Activated naive CD4-positive, alpha-beta T cell (primary cell): ENCODE measurements at places on chromosomes 2 and 18.
A peak's percentile ranks its signal among the peaks of the same experiment; 100 is the strongest.

DNA sequence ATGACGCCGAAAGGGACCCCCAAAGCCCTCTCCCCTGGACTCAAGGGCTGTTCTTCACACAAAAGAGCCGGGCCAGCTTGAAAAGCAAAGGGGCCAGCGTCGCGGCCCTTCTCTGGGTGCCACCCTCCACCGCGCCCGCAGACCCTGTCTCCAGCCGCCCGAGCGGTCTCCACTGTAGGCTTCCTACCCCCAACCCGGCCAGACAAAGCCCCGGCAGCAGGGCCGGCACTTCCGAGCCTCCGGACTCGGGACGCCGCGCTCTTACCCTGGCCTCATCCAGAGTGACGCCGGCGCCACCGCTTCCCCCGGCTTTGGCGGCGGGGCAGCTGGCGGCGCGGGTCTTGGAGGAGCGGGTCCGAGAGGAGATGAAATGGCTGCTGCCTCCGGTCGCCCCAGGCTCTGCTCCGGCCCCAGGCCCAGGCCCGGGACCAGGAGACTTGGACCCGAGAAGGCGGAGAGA lies 603 bp downstream of the ATAD2B start:
- DNase-seq = peak; percentile 43

DNA sequence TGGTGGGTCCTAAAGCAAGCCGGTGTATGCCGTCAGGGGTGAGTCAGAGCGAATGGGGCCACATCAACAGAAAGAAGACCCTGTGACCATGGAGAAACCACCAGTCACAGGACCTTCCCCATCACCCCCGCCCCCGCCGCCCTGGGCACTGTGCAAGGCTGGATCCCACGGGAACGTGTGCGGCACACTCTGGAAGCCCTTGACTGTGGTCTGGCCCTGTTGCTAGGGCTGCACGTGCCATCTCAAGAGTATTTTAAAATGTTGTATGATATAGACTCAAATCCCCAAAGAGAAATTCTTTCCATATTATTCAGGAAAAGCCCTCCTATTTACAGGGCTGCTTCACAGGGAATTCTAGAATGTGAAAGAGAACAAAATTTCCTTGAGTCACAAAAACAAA lies 174.8 kb downstream of the BCL2 start:
- no peak for DNase-seq

GRCh38 chr2:17643031-17643615 lies 102.6 kb downstream of the VSNL1 start:
- DNase-seq = no peak

DNA sequence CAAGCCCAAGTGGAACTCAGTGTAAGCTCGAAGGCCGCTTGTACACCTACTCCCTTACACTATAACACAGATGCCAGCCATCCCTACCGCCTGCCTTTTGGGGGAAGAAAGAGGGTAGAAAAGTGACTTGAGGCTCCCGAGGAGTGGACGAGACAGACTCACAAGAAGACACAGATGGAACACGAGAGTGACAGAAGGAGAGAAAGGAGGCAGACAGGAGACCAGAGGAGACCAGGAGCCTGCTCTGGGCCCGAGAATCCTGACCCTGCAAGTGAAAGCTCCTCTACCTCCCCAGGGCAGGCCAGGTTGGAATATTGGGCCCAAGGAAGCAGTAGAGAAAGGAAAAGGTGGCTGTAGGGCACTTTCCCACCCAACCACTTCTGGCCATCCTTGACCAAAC lies 23.4 kb upstream of the TNS1 start:
- no peak for DNase-seq

DNA sequence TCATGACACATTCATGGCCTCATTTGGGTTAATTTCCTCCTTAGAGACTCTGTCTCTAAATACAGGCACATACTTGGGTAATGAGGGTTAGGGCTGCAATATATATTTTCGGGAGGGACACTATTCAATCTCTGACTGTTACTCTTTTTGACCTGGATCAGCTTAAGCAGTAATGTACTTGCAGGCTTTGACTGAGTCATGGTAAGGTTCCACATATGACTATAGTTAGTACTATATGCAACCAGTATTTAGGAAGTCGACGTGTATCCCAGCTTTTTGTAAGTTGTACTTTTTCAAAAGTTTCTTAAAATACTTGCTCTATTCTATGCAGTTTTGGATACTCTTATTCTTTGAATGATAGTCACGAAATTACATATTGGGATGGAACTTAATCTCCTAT lies 37.2 kb upstream of the CDH19 start:
- DNase-seq = no peak

GRCh38 chr18:1825296-1825695 lies 746.0 kb downstream of the METTL4 start:
- no peak for DNase-seq

DNA sequence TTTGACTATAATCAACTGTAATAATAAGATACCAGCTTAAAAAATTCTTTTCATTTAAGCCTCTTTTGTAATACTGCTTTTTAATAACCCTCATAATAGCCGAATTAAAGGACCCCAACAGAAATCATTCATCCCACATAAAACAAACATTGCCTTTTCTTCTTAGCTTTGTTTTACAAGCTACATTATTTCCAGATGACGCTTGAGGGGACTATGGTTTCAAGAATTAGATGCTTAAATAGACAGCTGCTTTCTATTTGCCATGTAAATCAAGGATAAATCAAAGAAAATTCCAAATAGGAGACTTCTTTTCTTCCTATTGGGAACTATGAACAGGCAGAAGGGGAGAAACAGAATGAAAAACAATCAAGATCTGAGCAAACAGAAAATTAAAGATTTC lies 200.7 kb upstream of the SMAD7 start:
- no peak for DNase-seq

- DNase-seq = no peak
Measured at GRCh38 chr2:116411211-116411610, 1403.3 kb upstream of the DDX18 start.

- DNase-seq = no peak
Measured at GRCh38 chr18:46484971-46485370, 172.0 kb downstream of the LOXHD1 start.

GRCh38 chr2:35741556-35741955 lies 614.0 kb upstream of the CRIM1 start:
- DNase-seq = no peak

GRCh38 chr18:70219688-70220087 lies 14.2 kb upstream of the RTTN start:
- DNase-seq = no peak

DNA sequence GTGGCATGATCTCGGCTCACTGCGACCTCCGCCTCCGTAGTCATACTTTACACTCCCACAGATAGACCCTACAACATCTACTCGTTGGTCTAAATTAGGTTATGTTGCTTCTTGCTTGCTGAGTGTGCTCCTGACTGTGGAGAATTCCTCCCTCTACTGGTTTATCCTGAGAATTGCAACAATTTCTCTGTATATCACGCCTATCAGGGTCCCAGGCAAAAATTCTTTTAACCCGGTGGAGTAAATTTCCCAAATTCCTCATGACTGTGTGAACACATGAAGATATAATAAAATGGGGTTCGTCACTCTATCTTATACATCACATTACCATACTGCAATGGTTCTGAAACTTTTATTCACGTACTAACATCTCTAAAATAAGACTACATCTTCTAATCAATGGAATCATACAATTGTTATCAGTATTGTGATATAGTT lies 156.7 kb downstream of the EVA1A start:
- DNase-seq = no peak

GRCh38 chr2:37589298-37589697 lies 82.1 kb downstream of the CDC42EP3 start:
- DNase-seq = no peak

GRCh38 chr18:27719680-27720079 lies 457.2 kb downstream of the CDH2 start:
- DNase-seq = no peak

- no peak for DNase-seq
Measured at GRCh38 chr18:23718243-23718720, 29.0 kb downstream of the LAMA3 start.

GRCh38 chr2:171436307-171436706 lies 2.3 kb downstream of the DCAF17 start:
- no peak for DNase-seq

DNA sequence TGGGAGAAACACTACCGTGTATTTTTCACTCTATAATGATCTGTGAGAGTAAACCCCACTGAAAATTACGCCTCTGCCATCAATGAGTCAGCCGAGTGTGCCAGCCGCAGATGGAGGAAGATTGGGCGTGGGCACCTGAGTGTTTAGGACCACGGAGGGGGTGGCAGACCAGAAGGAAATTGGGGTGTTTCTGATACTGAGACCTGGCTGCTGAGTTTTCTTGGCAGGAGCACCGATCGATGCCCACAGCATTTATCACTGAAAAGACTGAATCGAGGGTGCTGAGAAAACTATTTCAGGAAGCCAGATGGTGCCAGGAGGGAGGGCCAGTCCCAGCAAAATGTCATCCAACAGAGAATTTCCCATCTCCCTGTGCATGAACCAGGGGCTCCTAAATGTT lies 91.9 kb upstream of the TPO start:
- DNase-seq = no peak

- DNase-seq = no peak
Measured at GRCh38 chr2:175557810-175558377, 376.4 kb upstream of the ATP5MC3 start.

DNA sequence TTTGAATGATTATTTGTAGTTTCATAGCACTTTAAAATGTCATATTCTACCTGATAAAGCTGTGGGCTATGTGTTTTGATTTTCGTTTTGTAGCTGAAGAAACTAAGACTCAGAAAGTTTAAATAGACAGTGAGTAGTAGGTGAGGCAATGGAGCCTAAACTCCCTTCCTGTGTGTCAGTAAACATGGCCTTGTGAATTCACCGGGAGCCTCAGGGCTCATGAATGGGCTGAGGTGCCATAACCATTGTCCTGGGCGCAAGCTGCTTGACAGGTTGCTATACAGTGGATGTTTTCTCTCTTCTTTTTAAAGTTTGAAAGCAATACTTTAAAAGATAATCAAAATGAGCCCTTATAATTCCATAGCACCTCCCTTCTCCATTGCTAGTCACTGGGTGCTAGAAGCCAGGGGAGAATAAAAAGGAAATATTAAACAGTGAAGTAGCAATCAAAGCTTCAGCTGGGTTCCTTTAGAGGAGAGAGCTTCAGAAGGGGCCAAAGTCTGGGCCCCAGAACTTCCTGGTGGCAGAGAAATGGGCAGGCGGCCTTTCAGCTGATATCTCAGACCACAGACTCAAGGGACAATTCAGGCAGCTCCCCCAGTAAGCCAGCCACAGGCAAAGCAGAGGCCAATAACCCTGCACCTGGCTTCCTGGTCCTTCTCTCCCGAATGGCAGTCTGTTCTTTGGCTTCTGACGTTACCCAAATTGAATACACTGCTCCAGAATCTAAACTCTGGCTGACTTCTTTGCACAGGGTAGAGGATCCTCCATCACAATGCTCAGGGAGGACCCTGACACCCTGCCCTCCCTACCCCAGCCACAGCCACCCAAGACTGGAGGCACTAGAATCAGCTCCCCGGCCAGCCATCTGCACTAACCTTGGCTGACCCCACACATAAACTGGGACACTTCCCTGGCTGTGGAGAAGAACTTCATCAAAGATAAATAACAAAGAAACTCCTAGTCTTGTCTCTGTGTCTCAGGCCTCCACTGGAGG lies 51.8 kb upstream of the NPAS2 start:
- no peak for DNase-seq

DNA sequence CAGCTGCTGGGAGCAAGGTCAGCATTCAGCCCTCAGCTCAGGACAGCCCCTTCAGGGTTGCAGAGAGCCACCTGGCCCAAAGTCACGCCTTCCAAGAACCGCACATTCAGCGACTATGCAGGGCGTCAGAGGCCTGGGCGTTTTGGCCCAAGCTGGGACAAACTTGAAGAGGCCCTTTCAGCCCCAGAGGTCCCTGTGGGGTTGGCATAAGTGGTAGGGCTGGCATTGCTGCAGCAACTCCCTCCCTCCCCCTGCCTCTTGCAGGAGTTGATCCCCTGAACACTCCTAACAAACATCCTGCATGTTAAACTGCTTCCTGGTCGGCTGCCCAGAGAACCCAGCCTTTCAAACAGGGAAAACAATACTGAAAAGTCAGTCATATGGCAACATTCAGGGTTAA lies 192.9 kb upstream of the SMAD2 start:
- no peak for DNase-seq

DNA sequence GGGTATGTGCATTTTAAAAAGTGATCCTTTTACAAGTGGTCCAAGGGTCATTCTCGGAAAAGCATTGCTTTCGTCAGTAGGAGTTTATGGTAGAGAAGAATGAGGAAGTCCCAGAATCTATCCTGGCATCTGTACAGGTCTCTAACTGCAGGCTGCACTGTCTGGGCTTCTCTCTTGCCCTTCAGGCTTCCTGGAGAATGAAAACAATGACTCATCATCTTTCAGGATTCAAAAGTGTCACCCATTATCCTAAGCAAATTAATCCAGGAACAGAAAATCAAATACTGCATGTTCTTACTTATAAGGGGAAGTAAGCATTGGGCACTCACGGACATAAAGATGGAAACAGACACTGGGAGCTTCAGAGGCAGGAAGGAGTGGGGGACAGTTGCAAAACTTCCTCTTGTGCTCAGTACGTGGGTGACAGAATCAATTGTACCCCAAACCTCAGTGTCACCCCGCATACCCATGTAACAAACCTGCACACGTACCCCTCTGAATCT lies 60.2 kb upstream of the TXNDC2 start:
- DNase-seq = no peak

DNA sequence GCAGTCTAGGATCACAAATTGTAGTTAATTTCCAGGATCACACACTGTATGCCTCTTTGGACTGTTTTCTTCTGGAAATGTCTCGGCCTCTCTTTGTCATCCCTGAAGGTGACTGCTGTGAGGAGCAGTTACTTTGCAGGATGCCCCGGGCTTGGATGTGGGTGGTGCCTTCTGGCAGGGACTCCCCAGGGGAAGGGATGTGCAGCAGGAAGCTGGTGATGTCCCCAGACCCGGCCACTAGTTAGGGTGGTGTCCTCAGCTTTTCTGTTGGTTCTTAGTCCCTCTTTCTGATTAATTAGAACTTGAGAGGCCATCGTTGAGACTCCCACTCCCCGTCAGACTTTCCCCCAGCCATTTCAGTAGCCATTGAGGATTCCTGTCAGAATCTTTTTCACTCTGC lies 286.6 kb upstream of the HDAC4 start:
- no peak for DNase-seq

DNA sequence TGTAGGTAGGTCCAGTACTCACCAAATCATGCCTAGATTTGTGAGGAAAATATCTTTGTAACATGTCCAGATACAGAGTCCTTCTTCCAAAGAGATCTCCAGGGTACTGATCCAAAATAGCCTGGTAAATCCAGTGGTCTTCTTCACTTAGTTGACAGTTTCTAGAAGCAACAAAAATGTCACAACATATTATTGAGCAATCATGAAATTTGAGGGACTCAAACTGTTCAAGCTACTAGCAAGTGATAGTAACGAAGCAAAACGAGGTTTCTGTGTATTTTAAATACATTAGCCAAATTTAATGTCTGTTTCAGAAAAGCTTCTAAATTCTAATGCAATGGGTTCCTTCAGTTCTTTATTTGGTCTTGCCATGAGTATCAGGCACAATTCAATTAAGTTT lies 142.8 kb downstream of the CCDC148 start:
- no peak for DNase-seq

DNA sequence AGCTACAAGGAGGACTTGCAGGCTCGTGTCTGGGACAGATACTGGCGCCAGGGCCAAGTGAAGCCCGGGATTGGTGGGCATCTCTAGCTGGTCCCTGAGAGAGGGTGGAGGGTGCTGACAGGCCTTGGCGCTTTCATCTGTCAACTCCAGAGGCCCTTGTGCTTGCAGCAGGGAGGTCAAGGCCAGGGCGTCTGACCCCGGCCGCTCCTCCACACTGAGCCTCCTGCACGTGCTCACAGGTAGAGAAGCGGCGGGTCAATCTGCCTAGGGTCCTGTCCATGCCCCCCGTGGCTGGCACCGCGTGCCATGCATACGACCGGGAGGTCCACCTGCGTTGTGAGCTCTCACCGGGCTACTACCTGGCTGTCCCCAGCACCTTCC lies 9.5 kb downstream of the CAPN10 start:
- no peak for DNase-seq
